Stimulated activated naive CD8-positive, alpha-beta T cell treated with anti-CD3 and anti-CD28 coated beads, Interleukin-15, amount 100 ng/mL, for 72 hours (primary cell): ENCODE measurements at places on chromosomes 6 and 20.
A peak's percentile ranks its signal among the peaks of the same experiment; 100 is the strongest.

DNA sequence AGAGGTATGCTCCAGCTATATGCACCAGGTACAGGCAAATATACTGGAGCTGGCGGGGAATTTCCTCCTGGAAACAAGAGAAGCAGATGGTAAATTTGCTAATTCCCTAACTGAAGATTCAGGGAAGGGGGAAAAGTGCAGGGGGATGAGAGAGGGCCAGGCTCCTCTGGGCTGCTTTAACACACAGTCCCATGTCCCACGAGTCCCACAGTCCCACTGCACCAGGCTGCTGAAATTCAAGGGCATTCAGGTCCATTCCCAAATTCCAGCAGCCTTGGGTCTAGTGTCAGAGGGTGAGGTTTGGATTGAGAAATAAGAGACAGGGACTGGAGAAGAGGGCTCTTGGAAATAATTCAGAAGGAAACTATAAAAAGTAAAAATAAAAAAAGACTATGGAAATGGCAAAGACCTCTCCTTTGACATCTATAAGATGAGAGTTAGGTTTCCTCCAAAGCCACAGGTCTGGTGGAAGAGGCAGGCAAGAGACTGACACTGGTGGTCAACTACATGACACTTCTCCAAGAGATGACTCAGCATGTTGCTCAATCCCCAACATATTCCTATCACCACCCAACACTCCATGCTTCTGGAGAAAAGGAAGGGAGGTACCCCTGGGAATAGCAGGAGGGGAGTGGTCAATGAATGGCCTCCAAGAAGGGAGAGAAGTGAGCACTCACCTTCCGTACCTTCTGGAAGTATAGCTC is 69.2 kb downstream of the TRAM2 start:
- no peak for DNase-seq

DNA sequence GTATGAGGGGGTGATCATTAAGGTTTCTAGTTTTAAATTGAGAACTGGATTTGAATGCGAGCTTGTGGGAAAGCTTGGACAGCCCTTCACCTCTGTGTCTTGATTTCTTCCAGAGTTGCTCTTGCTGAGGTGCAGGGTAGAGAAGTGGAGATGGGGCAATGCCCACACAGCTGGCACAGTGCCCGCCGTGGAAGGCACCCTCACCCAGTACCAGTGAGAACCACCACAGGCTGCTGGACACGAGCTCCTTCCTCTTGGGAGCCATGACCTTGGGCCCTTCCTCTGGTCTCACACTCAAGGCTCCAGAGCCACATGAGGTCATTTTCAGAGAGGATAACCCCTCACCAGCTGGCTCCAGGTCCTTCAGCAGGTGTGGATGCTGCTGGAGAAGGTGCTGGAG is 67.3 kb downstream of the DACT2 start:
- no peak for DNase-seq

GRCh38 chr20:46076806-46077205 is 13.0 kb downstream of the NCOA5 start:
- DNase-seq = no peak

- no peak for DNase-seq
These were observed 14.4 kb upstream of the RIPPLY2 start for GRCh38 chr6:83838727-83839126.

GRCh38 chr6:113750151-113750855 is 106.8 kb upstream of the MARCKS start:
- DNase-seq = no peak

DNA sequence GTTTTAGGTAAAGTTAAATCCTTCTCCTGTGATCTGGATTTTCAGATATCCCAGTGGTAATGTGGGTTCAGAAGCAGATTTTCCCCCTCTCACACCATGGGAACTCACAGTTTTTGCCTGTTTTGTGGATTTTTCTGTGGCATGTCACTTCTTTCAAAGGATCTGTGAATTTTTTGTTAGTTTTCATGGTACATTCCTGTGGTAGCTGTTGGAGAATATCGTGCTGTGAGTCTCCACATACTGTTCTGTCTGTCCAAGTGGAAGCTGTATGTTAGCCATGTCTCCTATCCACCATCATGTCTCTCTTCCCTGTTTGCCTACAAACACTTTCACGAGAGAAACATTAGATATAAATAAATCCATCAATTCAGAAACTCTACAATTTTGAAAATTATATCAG is 378.7 kb upstream of the ADGRB3 start:
- no peak for DNase-seq

GRCh38 chr6:110265273-110265672 is 85.0 kb downstream of the CDC40 start:
- DNase-seq = no peak

GRCh38 chr20:31837896-31838397 is 7.5 kb downstream of the FOXS1 start:
- DNase-seq = no peak

DNA sequence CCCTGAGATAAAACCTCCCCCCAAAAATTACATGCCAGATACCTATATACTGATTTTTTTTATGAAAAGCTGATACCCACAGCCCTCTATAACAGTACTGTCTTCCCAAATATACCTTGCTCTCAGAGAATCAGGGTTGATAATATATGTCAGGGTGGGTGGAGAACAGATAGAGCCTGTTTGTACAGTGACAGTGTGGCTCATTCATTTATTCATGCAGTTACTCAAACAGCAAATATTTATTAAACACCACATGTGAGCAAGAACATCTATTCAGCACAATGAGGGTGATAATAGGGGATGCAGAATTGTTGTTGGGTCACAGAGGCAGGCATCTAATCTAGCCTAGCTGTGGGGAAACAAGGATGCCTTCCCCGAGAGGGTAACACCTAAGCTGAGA is 334.2 kb downstream of the MAFB start:
- no peak for DNase-seq

DNA sequence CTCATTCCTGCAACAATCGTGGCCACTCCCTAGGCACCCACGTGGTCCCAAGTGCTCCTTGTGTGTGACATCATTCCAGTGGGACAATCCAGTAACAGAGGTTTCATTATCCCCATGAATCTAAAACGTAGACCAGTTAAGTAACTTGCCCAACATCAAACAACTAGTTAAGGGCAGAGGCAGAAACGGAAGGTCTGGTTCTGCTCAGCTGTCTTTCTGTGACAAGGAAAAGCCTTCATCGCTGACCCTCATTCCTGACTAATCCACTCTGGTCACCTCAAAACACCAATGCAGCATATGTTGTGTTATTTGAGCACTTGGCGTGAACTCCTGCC is 261.4 kb upstream of the JARID2 start:
- no peak for DNase-seq

- DNase-seq = peak; percentile 75
These were observed 58.4 kb downstream of the TRIM38 start for GRCh38 chr6:26021001-26021349.

- no peak for DNase-seq
These were observed 38.5 kb upstream of the TFB1M start for GRCh38 chr6:155352811-155353210.

DNA sequence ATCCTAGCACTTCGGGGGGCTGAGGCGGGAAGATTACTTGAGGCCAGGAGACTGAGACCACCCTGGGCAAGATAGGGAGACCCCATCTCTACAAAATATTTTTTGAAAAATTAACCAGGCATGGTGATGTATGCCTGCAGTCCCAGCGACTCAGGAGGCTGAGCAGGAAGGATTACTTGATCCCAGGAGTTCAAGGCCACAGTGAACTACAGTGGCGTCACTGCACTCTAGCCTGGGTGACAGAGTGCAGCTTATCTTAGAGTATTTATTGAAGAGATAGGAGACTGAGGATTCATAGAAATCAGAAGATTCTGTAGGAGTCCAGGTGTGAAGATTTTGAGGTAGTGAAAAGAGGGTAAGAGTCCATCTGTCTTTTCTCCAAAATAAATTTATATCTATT is 45.0 kb downstream of the SLC17A5 start:
- DNase-seq = no peak

DNA sequence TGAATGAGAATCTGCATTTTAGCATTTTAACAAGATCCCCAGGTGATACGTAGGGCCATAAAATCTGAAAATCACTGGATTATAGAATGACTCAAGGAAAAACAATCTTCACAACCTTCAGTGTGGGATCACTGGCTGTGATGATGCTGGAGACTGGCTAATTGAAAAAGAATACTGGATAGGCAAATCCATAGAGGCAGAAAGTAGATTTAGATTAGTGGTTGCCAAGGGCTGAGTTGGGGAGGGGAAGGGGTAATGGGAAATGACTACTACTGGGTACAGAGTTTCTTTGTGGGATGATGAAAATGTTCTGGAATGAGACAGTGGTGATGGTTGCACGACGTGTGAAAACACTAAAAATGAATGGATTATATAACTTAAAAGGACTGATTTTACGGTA is 84.1 kb downstream of the CDK19 start:
- DNase-seq = no peak

- DNase-seq = no peak
These were observed 75.7 kb downstream of the MRPL14 start for GRCh38 chr6:44051515-44051914.

DNA sequence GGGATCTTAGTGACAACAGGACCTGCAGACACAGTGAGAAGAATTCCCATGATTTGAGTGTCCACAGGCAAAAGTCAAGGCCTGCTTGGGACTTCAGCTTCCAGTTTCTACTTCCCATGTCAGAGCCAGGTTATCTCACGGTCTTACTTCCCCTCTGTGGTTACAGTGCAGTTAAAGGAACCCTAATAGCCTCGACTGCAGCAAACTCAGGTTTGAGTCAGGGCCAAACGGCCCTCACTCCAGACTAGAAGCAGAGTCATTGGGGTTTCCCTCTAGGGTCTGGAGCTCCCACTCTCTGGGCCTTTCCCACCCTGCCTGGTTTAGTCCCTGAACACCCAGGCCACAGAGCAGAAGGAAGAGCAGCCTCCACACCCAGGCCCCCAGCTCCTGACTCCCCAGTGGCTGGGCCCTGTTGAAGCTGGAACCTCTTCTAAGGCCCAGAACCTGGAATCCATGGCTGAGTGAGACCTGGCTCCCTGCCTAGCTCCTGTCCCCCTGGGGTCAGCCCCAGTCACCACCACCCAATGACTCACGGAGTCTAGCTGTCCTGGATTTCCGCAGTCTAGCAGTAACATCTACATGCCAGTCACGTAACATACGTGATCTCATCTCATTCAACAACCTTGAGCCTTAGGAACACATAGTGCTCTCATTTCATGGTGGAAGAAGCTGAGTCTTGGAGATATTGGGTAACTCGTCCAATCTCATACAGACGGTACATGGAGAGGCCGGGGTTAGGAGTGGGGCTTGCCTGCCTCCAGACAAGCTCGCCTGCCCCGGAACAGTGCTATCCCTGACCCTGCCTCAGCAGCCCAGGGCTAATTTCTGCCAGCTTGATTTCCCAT is 9.2 kb upstream of the GHRH start:
- DNase-seq = no peak

DNA sequence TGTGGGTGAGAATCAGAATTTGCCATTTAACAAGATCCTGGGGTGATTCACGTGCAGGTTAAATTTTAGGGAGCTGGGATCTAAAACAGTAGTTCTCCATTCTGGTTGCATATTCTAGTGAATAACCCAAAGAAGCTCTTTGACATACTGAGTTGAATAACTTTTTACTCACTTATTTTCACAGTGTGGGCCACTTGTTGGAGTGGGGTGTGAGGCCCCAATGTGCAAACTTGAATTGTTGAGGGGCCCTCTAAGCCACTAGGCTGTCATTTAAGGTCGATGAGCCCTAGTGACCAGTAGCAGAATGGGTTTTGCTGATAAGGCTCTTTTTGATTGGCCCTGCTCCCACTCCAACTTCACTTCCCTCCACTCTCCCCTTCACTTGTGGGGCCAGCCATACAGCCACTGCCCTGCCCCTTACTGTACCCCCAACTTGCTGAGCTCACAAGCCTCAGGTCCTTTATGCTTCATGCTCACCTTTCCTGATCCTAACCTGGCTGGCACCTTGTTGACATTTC is 33.6 kb upstream of the RIPOR2 start:
- no peak for DNase-seq

- no peak for DNase-seq
These were observed 37.9 kb upstream of the NEDD9 start for GRCh38 chr6:11270030-11271027.

- no peak for DNase-seq
These were observed 255.9 kb downstream of the SYNE1 start for GRCh38 chr6:152380993-152381898.

GRCh38 chr6:107103082-107103481 is 12.2 kb downstream of the BEND3 start:
- no peak for DNase-seq

DNA sequence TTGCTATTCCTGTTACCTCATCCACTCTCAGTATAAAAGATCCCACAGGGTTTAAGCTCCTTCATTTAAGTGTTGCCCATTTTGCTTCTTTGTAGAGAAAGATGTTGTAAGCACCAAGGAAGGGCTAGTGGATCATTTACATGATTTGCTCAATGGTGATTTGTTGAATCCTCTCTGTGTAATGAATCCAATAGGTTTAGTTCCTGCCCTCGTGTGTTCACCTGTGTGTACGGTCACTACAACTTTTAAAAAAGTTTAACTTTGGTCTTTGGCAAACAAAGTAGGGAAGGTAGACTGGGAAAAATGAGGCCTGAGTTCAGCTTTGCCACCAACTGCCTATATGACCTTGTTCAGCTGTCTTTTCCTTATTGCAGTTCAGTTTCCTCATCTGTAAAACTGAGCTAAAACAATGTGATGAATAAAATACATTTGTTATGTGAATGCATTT is 51.5 kb downstream of the DHX35 start:
- DNase-seq = no peak

- DNase-seq = peak; percentile 19
These were observed 835 bp downstream of the PRR18 start for GRCh38 chr6:166307082-166308032.

- no peak for DNase-seq
These were observed 89.8 kb downstream of the MDN1 start for GRCh38 chr6:89729818-89730217.

GRCh38 chr6:26459023-26459810 is 1.5 kb downstream of the BTN2A1 start:
- DNase-seq = no peak

DNA sequence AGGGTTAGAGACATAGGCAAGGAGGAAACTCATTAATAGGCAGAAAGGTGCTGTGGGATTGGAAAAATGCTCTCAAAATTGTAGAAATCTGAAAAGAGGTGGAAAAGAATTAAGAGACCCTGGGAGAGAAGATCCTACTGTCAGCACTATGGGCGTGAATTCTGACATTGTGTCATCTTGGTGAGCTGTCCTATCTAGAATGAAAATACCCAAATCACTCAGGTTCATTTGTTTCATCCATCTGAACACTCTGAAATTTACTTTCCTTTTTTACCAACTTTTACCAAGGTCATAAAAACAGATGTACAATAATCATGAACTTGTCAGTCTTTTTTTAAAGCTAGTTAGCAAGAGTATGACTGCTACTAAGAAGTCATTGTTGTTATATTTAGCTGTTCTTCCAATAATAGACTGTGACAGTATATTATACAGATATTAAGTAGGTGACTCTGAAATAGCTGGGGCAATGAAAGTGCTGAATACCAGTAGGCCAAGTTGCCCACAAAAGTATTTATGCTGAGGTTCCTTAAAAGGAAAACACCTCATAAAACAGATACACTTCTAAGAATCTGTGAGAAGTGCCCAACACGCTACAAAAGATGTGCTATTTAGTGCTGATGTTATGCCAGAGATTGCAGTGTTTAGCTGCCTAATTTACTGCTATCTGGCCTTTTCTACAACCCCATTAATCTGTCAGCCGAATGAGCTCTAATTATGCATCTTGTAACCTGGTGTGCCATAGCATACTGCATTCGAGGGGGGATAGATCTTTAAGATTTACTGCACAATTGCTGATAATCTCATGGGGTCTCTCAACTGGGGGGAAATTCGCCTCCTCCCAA is 217.5 kb upstream of the SUPT3H start:
- no peak for DNase-seq
